ENCODE measurements at places on chromosomes 7 and 10.
A peak's percentile ranks its signal among the peaks of the same experiment; 100 is the strongest.

GRCh38 chr10:8825611-8826010 lies 771.1 kb downstream of the GATA3 start:
- DNase-seq = peak; percentile 86

DNA sequence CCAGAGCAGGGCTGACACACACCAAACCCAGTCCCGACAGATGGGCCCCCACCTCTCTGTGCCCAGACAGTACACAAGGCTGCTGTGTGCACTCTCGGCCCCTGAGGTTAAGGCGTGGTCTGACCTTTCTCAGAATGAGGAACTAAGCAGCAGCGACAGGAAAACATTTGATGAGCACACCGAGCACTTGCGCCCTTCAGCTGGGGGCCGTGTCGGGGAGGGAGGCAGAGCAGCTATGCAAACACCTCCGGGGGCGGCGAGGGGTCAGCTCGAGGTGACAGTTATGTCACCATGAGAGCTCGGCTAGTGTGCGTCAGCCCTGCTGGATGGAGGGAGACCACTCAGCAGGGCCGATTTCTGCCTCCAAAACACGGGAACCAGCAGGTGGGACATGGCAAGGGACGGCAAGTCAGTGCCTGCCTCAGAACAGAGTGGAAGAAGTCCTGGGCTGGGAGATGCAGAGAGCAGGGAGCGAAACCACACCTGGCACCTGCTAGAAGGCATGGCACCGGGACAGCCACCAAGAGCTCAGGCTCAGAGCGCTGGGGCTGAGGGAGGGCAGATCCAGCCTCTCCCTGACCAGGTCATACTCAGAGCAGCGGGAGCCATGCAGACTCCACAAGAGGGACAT lies 57.4 kb downstream of the CHST15 start:
- DNase-seq = no peak

- no peak for DNase-seq
Measured at GRCh38 chr7:105295596-105296352, 92.9 kb downstream of the SRPK2 start.

- peak; percentile 75 for DNase-seq
Measured at GRCh38 chr10:21174715-21175495, 277.8 kb upstream of the NEBL start.

GRCh38 chr10:17792991-17793390 lies 16.2 kb upstream of the MRC1 start:
- no peak for DNase-seq

GRCh38 chr10:32077896-32078485 lies 21.8 kb upstream of the KIF5B start:
- peak; percentile 76 for DNase-seq

DNA sequence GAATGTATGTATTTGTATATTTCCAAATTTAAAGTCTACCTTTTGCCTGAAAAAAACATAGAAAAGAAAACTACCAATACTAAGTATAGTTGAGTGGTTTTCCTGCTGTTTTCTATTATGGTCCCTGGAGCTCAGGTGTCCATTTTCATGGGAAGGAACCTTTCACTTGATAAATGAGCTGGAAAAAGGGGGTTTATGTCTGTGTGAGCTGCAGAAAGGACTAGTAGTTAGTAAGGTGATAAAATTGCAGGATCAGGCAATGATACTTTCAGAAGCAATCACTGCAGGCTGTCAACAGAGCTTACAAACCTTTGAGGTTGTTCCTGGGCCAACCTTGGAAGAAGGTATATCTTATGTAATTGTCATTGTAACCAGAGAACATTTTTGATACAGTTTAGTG lies 48.0 kb downstream of the ST7 start:
- no peak for DNase-seq

DNA sequence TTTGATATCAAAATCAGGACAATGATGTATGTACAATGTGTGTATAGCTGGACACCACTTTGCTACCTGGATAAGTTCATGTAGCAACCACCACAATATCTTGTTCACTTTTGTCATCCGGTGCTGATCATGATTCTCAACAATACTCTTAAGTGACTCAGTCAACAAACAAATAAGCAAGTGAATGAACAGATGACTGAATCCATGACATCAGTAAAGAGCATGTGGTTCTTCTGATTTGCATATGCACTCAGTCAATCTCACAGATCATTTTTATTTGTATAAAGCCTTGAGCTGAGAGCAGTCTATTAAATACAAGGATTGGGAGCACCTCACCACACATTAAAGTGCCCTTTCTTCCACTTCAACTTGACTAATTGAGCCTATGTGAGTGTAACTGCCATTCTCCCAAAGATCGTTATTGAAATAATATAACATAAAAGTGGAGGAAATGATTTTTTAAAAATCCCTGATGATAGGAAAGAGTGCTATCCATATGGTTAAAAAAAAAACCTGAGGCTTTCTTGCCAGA lies 69.5 kb downstream of the NPSR1 start:
- DNase-seq = peak; percentile 61

DNA sequence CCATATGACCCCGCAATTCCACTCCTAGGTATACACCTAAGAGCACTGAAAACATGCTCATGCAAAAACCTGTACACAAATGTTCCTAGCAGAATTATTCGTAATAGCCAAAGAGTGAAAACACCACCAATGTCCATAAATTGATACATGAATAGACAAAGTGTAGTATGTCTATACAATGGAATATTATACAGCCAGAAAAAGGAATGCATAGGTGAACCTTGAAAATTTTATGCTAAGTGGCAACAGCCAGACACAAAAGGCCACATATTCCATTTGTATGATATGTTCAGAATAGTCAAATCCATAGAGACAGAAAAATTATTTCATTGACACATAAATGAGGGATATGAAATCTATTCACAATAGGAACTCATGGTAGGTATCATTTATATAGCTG lies 81.0 kb upstream of the NOBOX start:
- no peak for DNase-seq

- peak; percentile 2 for DNase-seq
Measured at GRCh38 chr10:16049782-16050181, 189.5 kb upstream of the MINDY3 start.

- no peak for DNase-seq
Measured at GRCh38 chr10:91105269-91105668, 115.2 kb upstream of the PCGF5 start.

DNA sequence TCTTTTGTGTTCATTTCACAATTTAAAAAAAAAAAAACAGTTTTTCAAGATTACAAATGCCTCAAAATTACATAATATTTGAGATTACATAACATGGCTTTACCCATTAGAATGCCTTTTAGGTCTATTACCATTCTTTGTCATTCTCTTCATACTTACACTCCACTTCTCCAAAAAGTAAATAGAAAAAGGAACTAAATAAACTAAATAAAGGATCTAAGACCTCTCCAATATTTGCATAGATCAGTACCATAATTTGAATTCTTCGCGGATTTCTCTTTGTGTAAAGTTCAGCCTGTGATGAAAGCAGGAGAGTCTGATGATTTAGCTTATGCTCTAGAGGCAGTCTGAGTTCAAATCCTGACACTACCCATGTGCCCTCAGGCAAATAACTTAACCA lies 56.4 kb upstream of the C1GALT1 start:
- DNase-seq = no peak

DNA sequence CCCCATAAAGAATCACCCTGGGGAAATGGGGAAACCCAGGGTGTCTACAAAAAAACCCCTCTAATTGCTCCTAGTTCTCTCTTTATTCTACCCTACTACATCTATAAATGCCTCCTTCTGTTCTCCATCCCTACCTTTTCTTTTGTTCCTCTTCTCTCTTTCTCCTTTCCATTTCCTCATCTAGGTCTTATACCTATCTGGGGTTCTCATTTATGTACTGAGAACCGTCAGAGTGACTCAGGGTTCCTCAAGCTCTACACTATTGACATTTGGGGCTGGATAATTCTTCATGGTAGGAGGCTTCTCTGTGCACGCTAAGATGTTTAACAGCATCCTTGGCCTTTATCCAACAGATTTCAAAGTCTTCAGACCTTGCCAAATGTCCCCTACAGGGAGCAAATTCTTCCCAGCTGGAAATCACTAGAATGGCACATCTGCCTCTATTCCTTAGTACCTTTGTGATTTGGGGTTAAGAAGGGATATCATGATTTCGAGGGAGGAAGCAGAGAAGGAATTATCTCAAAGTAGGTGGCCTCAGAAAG lies 137.4 kb upstream of the PTN start:
- DNase-seq = no peak

DNA sequence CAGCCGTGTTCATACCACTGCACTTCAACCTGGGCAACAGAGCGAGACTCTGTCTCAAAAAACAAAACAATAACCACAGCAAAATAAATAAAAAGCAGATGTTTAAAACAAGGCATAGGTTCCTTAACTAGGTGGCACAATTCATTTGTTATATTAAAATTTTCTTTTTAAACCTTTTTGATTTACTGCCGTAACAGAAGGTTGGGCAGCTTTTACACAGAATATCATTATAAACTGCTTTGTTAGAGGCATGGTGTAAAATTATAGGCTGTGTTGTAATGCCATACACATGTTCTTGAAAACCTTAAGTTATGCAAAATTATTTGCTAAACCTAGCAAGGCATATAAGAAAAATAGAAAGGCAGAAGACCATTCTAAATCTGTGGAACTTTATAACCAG lies 84.4 kb downstream of the MKLN1 start:
- DNase-seq = no peak

DNA sequence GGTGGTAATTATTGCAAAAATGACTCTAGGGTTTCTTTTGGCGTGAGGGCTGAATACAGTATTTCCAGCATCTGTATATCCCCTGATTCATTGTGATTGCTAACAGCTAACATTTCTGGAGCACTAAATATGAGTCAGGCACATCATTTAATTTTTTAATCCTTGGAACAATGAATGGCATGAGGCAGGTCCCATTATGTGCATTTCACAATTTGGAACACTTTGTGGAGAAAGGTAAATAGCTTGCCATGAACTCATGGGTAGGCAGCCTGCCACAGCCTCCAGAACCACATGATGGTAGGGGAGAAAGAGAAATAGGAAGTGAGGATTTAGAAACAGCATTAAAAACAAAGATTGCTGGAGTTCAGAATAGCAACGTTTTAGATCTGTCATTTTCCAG lies 1.7 kb downstream of the NPTX2 start:
- DNase-seq = peak; percentile 13

- no peak for DNase-seq
Measured at GRCh38 chr7:12993025-12993424, 305.6 kb downstream of the ARL4A start.

GRCh38 chr10:109962247-109962646 lies 38.9 kb upstream of the XPNPEP1 start:
- peak; percentile 35 for DNase-seq

DNA sequence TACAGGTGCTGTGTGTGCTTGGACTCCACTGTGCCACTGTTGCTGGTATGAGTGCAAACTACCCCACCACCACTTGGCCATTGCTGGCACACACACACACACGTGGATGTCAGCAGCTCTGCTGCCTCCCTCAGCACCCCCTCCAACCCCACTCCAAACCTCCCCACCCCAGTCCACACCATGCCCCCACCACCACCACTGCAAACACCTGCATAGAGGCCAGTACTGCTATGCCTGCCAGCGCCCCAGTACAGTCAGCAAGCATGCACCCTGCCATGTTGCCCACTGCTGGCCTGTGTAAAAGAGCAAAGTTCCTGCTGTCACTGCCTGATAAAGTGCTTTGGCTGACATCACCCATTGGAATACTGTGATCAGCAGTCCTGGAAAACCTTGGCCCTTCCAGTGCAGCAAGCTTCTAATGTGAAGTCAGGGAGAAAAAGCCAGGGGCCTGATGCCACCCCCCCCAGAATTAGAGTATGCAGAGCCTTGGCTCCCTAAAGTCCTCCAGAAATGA lies 519.2 kb upstream of the PCDH15 start:
- DNase-seq = no peak

DNA sequence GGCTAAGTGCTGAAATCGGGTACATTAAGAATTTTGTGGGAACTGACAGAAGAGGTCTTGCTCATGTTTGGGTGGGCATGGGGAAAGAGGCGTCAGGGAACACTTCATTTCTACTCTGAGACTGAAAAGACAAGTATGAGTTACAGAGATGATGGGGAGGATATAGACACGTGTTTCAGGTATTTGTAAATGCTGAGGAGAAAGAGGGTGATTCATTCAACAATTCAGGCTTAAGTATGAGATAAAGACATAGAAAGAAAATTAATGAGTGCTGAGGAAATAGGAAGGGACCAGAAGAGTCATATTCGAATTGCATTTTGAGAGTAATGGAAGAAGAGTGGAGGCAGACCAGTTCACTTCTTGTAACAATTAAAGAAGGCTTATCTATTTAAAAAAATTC lies 143.6 kb downstream of the HBP1 start:
- peak; percentile 42 for DNase-seq

GRCh38 chr7:151433721-151434400 lies 6.1 kb downstream of the CRYGN start:
- DNase-seq = no peak

GRCh38 chr7:68321776-68322496 lies 1276.3 kb upstream of the AUTS2 start:
- DNase-seq = no peak

DNA sequence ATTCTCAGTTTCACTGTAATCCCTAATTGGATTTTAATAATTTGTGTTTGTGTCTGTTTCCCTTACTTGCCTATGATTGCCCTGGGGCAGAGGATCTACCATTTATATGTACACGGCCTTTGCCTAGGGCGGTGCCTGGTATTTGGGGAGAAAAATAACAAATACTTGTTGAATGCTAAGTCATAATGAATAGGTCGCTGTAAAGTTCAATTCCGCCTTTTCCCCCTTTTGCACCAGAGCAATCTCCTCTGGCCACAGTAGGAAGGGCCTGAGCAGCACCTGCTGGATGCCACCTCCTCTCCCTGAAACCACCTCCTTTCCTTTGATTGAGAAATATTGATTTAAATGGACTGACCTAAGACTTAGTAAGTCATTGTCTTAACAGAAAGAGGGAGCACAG lies 70.2 kb downstream of the RHOBTB1 start:
- DNase-seq = no peak

- no peak for DNase-seq
Measured at GRCh38 chr10:131019696-131020095, 291.8 kb downstream of the TCERG1L start.

- no peak for DNase-seq
Measured at GRCh38 chr10:133196936-133197758, 32.9 kb upstream of the UTF1 start.

GRCh38 chr10:73773152-73773879 lies 8.5 kb upstream of the CHCHD1 start:
- DNase-seq = no peak

- no peak for DNase-seq
Measured at GRCh38 chr10:35565602-35566081, 39.5 kb upstream of the GJD4 start.

GRCh38 chr7:35253460-35253709 lies 515 bp downstream of the TBX20 start:
- DNase-seq = no peak

- no peak for DNase-seq
Measured at GRCh38 chr10:7428673-7429350, 18.0 kb upstream of the SFMBT2 start.

All from epithelial cell of esophagus (primary cell).